ENCODE measurements at places on chromosomes 11 and 22. TPM values are rescaled to one million over a fixed set of nuclear protein-coding genes. Genes with fewer than 3 reads are reported as not detected.
A peak's percentile ranks its signal among the peaks of the same experiment; 100 is the strongest.

GRCh38 chr11:37320921-37321320 lies 722.9 kb upstream of the RAG2 start:
- no peak overlapping the region for H3K27ac ChIP-seq
- H3K4me1 ChIP-seq: no peaks in the 10 kb centered on the region
- H3K4me3 ChIP-seq: no peak overlapping the region
- H3K36me3 ChIP-seq: no peaks in the 10 kb centered on the region
- no peak for DNase-seq

DNA sequence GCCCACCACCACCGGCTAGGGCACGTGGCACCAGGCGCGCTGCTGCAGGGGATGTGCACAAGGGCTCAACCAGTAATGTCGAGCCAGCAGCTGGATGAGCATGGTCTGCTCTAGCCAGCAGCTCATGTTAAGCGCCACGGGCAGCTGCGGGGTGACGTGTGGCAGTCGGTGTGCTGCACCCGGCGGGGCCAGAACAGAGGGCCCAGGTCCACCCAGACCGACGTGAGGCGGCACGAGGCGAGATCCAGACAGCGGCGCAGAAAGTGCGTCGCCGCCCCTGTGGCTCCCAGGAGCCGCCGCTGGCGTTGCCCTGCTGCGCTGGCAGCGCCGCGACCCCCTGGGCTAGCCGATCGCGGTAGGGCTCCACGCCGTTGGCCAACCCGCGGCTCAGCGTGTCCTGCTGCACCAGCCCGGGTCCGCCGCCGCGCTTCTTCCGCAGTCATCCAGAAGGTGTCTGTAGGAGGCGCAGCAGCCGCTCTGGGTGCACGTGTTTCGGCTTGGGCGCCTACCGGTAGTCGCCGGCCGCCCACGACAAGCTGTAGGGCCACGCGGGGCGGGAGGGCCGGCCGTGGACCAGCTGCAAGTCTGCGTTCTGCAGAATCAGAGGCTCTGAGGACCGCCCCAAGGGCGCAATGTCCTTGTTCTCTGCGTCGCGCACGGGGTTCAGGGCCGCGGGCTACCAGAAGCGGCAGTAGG lies 4.6 kb upstream of the GALR3 start:
- H3K4me1 ChIP-seq: peaks cover 13% of the 10 kb centered on the region
- H3K27me3 ChIP-seq: no peaks in the 10 kb centered on the region

DNA sequence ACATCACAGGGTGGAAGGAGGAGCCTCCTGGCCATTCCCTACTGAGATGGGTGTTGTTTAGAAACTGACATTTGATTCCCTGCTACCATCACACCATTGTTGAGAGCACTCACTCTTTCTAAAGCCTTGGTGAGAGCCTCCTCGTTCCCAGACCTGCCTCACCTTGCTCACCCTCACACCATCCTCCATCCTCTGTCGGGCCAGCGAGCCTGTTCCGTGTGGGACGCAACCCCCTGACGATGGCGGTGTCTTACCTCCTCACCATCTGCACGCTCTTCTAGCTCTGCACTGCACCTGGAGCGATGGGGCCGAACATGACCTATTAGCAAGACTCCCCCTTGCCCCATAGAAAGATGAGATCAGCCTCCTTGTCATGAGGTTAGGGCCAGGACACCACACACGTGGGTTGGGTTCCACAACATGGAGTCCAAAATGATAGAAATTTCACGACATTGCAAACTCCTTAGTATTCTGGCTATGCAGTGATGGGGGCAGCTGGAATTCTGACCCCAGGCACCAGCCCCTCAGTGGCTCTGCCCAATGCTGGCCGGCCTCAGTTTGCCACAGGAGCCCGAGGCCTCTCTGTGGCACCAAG lies 1017.9 kb downstream of the TBC1D22A start:
- no peaks in the 10 kb centered on the region for H3K27me3 ChIP-seq
- no peaks in the 10 kb centered on the region for H3K4me1 ChIP-seq
- no peaks in the 10 kb centered on the region for H3K36me3 ChIP-seq
- H3K27ac ChIP-seq: no peak overlapping the region

- H3K36me3 ChIP-seq: no peaks in the 10 kb centered on the region
- no peak for DNase-seq
- no peak overlapping the region for H3K27ac ChIP-seq
- H3K27me3 ChIP-seq: peaks cover 47% of the 10 kb centered on the region
- H3K4me1 ChIP-seq: peaks cover 9% of the 10 kb centered on the region
These were observed 698 bp downstream of the C1QTNF4 start for GRCh38 chr11:47593492-47593933.

DNA sequence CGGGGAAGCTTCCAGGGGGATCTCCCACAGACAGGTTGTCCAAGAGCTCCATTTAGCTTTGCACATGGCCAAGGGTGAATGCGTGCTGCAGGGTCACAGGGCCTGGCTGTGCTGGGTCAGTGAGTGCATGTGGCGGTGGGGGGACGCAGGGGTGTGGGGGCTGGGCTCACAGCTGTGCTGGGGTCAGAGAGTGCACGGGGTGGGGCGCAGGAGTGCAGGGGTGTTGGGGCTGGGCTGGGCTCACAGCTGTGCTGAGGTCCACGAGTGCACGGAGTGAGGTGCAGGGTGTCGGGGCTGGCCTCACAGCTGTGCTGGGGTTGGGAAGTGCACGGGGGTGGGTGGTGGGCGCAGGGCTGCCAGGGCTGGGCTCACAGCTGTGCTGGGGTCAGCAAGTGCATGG lies 557.7 kb downstream of the BRD1 start:
- H3K27me3 ChIP-seq: peaks cover 4% of the 10 kb centered on the region
- no peak for DNase-seq
- H3K4me1 ChIP-seq: no peaks in the 10 kb centered on the region

GRCh38 chr22:42972649-42973535 lies 42.1 kb downstream of the PACSIN2 start:
- H3K27me3 ChIP-seq: no peaks in the 10 kb centered on the region
- no peak overlapping the region for H3K4me3 ChIP-seq
- no peaks in the 10 kb centered on the region for H3K36me3 ChIP-seq

DNA sequence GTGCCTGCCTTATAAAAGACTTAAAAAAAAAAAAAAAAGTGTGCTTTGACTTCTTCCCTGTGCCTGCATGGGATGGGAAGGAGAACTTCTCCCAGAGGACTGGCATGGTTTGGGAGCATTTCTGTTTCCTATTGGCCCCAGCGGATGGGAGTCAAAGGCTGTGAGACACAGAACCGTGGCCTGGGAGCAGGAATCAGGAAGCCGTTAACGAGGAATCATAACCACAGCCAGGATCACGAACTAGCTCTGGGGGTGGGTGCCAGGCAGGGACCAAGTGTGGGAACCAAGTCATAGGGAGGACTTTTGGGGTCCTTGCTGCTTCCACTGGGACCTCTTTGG lies 526 bp downstream of the C1QTNF6 start:
- peaks cover 38% of the 10 kb centered on the region for H3K4me1 ChIP-seq
- H3K27ac ChIP-seq: peak overlapping the region; percentile 71
- no peak for DNase-seq
- H3K36me3 ChIP-seq: no peaks in the 10 kb centered on the region
- peak overlapping the region; percentile 18 for H3K4me3 ChIP-seq

The RIMBP3C gene
- total RNA-seq: 0.04 TPM

DNA sequence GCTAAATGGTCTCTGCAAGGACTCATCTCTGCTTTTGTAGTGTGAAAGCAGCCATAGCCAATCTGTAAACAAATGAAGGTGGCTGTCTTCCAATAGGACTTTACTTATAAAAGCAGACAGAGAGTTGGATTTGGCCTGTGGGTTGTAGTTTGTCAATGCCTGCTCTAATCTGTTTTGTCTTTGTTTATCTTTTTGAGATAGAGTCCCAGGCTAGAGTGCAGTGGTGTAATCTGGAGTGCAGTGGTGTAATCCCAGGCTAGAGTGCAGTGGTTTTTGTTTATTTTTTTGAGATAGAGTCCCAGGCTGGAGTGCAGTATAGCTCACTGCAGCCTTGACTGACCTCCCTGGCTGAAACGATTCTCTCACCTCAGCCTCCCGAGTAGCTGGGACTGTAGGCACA lies 8.6 kb downstream of the PPP6R3 start:
- H3K36me3 ChIP-seq: no peaks in the 10 kb centered on the region
- H3K27me3 ChIP-seq: no peaks in the 10 kb centered on the region
- no peak for DNase-seq
- H3K27ac ChIP-seq: peak overlapping the region; percentile 43

GRCh38 chr11:26551186-26551801 lies 20.8 kb downstream of the MUC15 start:
- H3K36me3 ChIP-seq: no peaks in the 10 kb centered on the region
- H3K27me3 ChIP-seq: no peaks in the 10 kb centered on the region
- no peak overlapping the region for H3K27ac ChIP-seq
